ENCODE measurements at places on chromosomes 4 and X.

DNA sequence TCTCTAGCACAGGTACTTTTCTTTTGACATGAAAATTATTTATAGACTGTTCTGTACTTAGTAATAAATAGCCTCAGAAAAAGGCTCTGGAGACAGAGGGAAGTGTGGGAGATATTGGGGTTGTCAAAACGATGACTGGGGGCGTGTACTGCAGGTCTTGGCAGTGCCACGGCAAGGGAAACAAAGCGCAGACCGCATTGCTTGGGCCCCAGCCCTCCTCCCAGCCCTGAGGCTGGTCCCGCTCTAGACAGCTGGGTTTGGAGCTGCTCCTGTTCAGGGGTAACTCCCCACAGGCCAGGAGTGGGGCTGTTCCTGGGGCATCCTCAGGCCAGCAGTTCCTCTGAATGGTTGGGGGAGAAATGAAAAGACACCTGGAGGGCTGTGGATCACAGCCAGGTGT is 131.7 kb downstream of the RASL11B start:
- no peak overlapping the region for H3K4me3 ChIP-seq
- no peaks in the 10 kb centered on the region for H3K36me3 ChIP-seq
- no peaks in the 10 kb centered on the region for H3K27me3 ChIP-seq
- H3K27ac ChIP-seq: peak overlapping the region; percentile 16
- peaks cover 34% of the 10 kb centered on the region for H3K4me1 ChIP-seq

DNA sequence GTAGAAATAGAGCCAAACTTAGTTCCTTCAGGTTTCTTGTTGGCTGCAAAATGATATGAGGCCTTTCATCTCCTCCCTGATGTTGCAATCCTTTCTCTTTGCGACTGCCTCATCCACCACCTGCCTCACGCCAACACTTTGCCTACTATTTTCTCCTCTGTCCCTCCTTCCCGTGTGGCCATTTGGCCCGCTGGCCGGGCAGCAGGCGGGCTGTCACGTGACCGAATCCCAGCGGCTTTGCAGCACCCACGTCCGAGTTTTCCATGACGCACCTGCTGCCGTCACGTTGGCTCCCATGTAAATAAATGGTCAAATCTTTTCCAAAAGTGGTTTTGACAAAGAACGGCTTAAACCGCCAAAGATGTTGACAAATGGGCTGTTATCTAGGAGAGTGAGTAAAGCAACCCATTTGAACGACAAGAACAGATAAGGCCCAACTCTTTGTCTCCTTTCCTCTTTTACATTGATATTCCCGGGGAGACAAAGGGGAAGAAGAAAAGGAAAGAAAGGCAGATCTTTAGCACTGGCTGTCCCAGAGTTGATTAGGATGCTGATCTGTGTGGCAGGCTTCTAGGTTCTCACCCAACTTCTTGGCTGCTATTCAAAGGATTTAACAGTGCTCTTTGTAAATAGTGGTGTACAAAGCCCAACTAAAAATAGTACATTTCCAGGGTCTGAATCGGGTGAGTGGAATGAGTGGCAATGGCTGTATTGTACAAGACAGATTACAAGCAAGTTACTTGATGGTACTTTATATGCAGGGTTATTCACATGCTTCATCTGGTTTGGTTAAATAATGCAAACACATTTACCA is 174.2 kb upstream of the JADE1 start:
- no peak overlapping the region for H3K27ac ChIP-seq
- DNase-seq: no peak
- peaks cover 38% of the 10 kb centered on the region for H3K4me1 ChIP-seq
- no peak overlapping the region for H3K4me3 ChIP-seq
- H3K27me3 ChIP-seq: no peaks in the 10 kb centered on the region
- no peaks in the 10 kb centered on the region for H3K36me3 ChIP-seq

GRCh38 chr4:10346023-10346422 is 111.2 kb downstream of the ZNF518B start:
- no peak overlapping the region for H3K4me3 ChIP-seq
- DNase-seq: no peak
- H3K4me1 ChIP-seq: no peaks in the 10 kb centered on the region
- H3K36me3 ChIP-seq: no peaks in the 10 kb centered on the region
- H3K27me3 ChIP-seq: no peaks in the 10 kb centered on the region

- H3K36me3 ChIP-seq: peaks cover 20% of the 10 kb centered on the region
- DNase-seq: no peak
- H3K4me1 ChIP-seq: peaks cover 21% of the 10 kb centered on the region
- no peak overlapping the region for H3K27ac ChIP-seq
- no peaks in the 10 kb centered on the region for H3K27me3 ChIP-seq
Measured at GRCh38 chr4:147913137-147913536, 181.2 kb downstream of the ARHGAP10 start.

DNA sequence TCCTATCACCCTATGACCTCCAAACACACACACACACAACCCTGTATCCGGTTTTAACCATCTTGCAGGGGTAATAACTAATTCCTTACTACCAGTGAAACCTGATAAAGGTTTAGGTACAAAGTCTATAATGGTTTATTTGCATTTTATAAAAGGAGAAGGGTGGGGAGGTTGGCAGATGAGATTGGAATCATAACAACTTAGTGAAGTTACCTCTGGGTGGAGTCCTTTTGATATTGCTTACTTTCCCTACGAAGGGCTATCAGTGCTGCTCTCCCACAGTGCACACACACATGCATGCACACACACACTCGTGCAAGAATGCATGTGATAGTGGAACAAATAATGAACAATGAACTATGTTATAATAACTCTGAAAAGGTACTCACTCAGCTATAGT is 56.1 kb downstream of the CCSER1 start:
- no peaks in the 10 kb centered on the region for H3K36me3 ChIP-seq
- no peaks in the 10 kb centered on the region for H3K27me3 ChIP-seq
- peaks cover 2% of the 10 kb centered on the region for H3K4me1 ChIP-seq

DNA sequence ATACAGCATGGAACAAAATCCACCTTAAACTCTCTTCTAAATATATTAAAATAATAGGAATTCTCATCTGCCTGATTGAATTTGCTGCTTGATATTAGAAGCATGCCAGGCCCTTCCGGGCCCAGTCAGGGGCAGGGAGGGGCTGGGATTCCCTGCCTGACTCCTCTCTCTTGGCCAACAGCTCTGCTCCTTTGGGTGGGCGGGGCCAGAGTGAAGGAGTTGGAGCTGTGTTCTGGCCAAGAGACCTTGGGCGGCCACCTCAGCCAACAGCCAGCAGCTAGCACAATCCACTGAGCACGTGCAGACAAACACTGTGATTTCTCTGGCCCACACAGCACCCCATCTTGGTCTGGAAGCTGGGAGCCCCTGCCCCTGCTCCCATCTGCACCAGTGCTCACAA is 140.3 kb downstream of the PJA1 start:
- peak; percentile 38 for DNase-seq
- no peak overlapping the region for H3K4me3 ChIP-seq
- H3K27me3 ChIP-seq: no peaks in the 10 kb centered on the region
- H3K27ac ChIP-seq: no peak overlapping the region

DNA sequence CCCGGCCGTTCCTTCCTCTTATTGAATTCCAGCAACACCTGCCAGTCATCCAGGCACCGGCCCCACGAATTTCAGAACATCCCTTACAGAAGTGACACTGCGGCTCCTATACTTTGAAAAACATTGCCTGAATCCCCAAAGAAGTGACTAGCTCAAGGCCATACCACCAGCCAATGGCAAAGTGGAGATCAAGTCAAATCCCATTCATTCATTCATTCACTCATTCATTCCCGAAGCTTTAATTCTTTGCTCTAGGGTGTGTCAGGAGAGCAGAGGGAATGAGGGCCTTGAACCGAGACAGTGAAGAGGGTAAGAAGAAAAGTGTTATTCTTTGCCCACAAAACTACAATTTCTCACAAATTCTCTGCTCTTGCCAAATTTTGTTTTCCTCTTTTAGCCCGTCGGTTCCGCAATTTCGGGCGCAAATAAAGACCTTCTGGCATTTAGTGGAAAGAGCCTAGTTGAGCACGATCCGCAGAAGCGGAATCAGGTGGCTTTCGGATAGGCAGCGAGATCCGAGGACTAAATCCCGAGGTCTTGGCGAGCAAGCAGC is 824 bp upstream of the HMGB3 start:
- no peak for DNase-seq
- H3K27ac ChIP-seq: no peak overlapping the region
- H3K4me3 ChIP-seq: peak overlapping the region; percentile 75
- no peaks in the 10 kb centered on the region for H3K27me3 ChIP-seq
- H3K36me3 ChIP-seq: no peaks in the 10 kb centered on the region

DNA sequence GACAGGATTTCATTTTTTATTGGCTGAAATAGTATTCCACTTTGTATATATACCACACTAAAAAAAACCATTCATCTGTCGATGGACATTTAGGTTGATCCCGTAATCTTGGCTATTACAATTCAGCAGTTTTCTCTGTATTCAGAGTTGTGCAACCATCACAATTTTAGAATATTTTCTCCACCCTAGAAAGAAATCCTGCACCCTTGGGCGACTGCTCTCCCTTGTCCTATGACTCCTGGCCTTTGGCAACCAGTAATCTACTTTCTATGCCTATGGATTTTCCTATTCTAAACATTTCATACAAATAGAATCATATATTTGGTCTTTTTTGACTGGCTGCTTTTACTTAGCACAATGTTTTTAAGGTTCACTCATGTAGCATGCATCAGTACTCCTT is 84.7 kb downstream of the NCAPG start:
- no peak overlapping the region for H3K27ac ChIP-seq
- no peaks in the 10 kb centered on the region for H3K36me3 ChIP-seq
- no peaks in the 10 kb centered on the region for H3K4me1 ChIP-seq
- H3K27me3 ChIP-seq: no peaks in the 10 kb centered on the region
- no peak overlapping the region for H3K4me3 ChIP-seq
- DNase-seq: no peak

GRCh38 chr4:74369855-74370254 is 4.9 kb downstream of the EREG start:
- no peaks in the 10 kb centered on the region for H3K27me3 ChIP-seq
- no peak for DNase-seq
- no peaks in the 10 kb centered on the region for H3K36me3 ChIP-seq
- H3K27ac ChIP-seq: no peak overlapping the region
- H3K4me3 ChIP-seq: no peak overlapping the region
- H3K4me1 ChIP-seq: peaks cover 9% of the 10 kb centered on the region

GRCh38 chrX:39890807-39891206 is 207.0 kb downstream of the BCOR start:
- DNase-seq: no peak
- H3K27ac ChIP-seq: no peak overlapping the region
- no peaks in the 10 kb centered on the region for H3K36me3 ChIP-seq
- H3K4me1 ChIP-seq: no peaks in the 10 kb centered on the region
- H3K27me3 ChIP-seq: no peaks in the 10 kb centered on the region

GRCh38 chrX:130771648-130772047 is 131.4 kb downstream of the ENOX2 start:
- no peaks in the 10 kb centered on the region for H3K4me1 ChIP-seq
- no peak for DNase-seq
- H3K27me3 ChIP-seq: no peaks in the 10 kb centered on the region
- H3K36me3 ChIP-seq: no peaks in the 10 kb centered on the region

DNA sequence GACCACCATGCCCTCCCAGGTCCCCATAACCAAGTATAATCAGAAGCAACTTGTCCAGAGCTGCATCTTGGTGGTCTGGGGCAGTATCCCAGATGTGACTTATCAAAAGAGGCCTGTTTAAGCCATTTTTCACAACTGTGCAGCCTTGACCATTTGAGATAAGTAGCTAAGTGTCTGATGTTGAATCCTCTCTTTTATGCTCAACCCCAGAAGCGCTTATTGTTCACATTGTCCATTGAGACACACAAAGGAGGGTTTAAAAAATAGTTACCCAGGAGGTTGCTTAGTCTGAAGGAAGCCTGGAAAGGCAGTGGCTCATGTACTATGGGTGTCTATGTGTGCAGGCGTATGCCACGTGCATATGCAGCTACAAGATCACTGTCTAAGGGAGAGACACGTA is 27.0 kb downstream of the ENPP6 start:
- no peak overlapping the region for H3K27ac ChIP-seq
- no peak overlapping the region for H3K4me3 ChIP-seq
- no peaks in the 10 kb centered on the region for H3K4me1 ChIP-seq
- H3K27me3 ChIP-seq: no peaks in the 10 kb centered on the region
- no peak for DNase-seq

DNA sequence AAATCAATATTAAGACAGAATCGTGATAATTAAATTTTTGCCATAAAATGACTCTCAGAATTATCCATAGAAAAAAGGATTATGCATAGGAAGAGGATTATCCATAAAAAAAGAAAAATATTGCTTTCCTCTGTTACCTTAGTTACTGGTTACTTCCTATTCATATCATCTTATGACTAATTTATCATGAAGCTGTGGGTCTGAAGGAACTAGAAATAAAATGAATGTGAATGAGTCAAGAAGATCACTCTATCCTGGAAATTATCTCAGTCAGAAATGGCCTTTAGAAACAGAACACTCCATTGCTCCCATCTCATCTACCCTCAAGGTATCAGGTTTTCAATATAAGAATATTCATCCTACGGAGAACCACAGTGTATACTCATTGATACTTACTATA is 19.4 kb downstream of the RPS6KA6 start:
- H3K4me1 ChIP-seq: no peaks in the 10 kb centered on the region
- H3K27ac ChIP-seq: no peak overlapping the region
- no peaks in the 10 kb centered on the region for H3K27me3 ChIP-seq
- no peak overlapping the region for H3K4me3 ChIP-seq
- DNase-seq: no peak

GRCh38 chrX:149370097-149370496 is 135.0 kb downstream of the IDS start:
- H3K4me1 ChIP-seq: no peaks in the 10 kb centered on the region
- H3K27ac ChIP-seq: no peak overlapping the region
- no peaks in the 10 kb centered on the region for H3K36me3 ChIP-seq
- H3K27me3 ChIP-seq: no peaks in the 10 kb centered on the region

GRCh38 chr4:188396037-188396436 is 256.8 kb downstream of the TRIML1 start:
- H3K4me1 ChIP-seq: no peaks in the 10 kb centered on the region
- H3K4me3 ChIP-seq: no peak overlapping the region
- no peak overlapping the region for H3K27ac ChIP-seq
- no peaks in the 10 kb centered on the region for H3K36me3 ChIP-seq
- no peak for DNase-seq

- H3K36me3 ChIP-seq: no peaks in the 10 kb centered on the region
- H3K27ac ChIP-seq: no peak overlapping the region
- no peak for DNase-seq
- H3K4me1 ChIP-seq: no peaks in the 10 kb centered on the region
Measured at GRCh38 chrX:101977106-101977505, 45.3 kb upstream of the ZMAT1 start.

DNA sequence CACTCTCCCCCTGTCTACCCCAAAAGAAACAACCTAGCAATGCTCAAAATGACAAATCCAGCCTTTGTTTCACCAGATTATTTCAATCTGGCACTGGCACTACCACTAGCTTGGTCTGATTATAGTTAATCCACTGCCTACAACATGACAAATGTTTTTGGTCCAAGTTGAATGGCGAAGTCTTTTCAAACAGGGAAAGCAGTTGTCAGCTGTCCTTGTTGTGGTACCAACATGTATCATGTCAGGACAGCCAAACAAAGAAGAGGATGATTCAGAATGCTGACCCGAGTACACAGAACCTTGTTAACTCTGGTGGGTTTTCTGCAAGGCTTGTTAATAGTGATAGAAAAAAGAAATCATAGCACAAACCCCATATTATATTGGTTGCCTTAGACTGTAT is 160.8 kb upstream of the ANK2 start:
- H3K36me3 ChIP-seq: no peaks in the 10 kb centered on the region
- H3K4me3 ChIP-seq: no peak overlapping the region
- no peaks in the 10 kb centered on the region for H3K27me3 ChIP-seq
- no peak overlapping the region for H3K27ac ChIP-seq
- H3K4me1 ChIP-seq: peaks cover 4% of the 10 kb centered on the region
- DNase-seq: no peak

Data from thoracic aorta (tissue), 2 donors.